ENCODE measurements at places on chromosomes 1 and 21. TPM values are rescaled to one million over a fixed set of nuclear protein-coding genes. Genes with fewer than 3 reads are reported as not detected.

DNA sequence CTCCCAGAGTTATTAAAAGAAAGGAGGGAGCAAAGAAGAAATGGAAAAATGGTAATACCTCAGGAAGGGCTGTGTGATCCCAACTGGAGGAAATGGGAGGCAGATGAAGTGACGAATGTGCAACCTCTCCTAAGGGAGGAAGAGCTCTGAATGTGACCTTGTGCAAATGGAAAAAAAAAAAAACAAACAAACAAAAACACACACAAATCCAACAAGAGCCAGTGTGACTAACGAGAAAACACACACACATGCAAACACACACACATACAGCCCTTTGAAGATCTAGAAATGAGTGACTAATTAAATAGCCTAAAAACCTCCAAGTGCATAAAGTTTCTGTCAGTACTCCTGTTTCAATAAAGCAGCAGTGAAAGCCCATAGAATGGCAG lies 49.0 kb downstream of the CCN1 start:
- no peak for DNase-seq

GRCh38 chr1:52920791-52921291 lies 699 bp downstream of the ECHDC2 start:
- DNase-seq = no peak

DNA sequence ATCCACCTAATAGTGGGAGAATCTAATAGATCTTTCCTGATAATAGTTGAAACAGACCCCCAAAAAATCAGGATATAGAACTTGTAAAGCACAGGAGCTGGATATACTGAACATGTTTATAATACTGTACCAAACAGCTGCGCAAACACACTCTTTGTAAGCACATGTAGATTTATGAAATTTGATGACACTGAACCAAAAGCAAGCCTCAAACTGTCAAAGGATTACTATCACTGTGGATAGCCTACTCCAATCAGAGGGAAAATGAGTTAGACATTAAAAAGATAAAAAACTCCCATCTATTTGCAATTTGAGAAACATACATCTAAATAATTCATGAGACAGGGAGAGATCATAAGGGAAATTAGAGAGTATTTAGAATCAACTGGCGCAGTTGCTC lies 26.1 kb downstream of the RCAN3 start:
- no peak for DNase-seq

- DNase-seq = no peak
Measured at GRCh38 chr1:222790115-222790514, 24.7 kb upstream of the DISP1 start.

GRCh38 chr1:235866205-235866912 lies at the start of gene LYST:
TSS of gene LYST (minus strand) at chr1:235866906. CDS start at chr1:235830417, 36,489 bp downstream.
- no peak for DNase-seq

DNA sequence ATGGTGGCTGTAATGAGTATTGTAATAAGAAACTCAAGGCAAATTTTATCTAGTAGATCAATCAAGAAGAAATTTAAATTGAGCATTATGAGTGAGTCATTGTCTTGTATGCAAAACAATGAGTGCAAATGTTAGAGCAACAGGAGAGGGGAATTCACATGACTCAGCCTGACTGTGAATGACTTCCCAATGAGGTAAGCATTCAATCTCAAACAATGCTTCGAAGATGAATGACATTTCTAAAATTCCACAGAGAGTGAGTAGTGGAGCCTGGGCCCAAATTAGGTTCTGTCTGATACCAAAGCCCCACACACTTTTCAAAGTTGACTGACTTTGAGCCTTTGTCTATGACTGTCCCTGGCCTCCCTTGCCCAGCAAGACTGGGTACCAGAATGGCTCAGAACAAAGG lies 738.0 kb downstream of the PTPRU start:
- peak; percentile 99 for DNase-seq

SYT6 gene
- not detected for total RNA-seq

KCND3 gene
- under 0.01 TPM for total RNA-seq

- no peak for DNase-seq
Measured at GRCh38 chr1:90501281-90501680, 215.8 kb downstream of the BARHL2 start.

S100B gene
- not detected for total RNA-seq

DPT gene
- total RNA-seq = not detected

MROH9 gene
- not detected for total RNA-seq

DNA sequence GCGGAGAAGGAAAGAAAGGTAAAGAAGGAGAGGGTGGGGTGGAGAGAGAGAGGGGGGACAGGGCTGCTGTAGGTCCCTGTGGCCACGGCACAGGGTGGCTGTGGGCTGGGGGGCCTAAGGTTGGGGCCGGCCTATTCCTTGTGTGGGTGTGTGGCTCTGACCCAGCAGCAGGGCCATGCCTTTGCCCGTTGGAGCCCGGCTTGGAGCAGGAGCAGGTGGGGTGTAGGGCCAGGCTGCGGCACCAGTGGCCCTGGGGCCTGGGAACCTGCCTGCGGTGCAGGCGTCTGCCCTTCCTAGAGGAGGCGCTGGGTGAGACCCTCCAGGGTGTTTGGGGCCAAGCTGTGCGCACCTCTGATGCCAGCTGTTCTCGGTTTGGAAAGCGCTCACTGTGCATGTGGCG lies 19.7 kb upstream of the SUMO3 start:
- no peak for DNase-seq

PCNT gene
- 21.6 TPM for total RNA-seq

KLHDC8A gene
- 16.5 TPM for total RNA-seq

DNA sequence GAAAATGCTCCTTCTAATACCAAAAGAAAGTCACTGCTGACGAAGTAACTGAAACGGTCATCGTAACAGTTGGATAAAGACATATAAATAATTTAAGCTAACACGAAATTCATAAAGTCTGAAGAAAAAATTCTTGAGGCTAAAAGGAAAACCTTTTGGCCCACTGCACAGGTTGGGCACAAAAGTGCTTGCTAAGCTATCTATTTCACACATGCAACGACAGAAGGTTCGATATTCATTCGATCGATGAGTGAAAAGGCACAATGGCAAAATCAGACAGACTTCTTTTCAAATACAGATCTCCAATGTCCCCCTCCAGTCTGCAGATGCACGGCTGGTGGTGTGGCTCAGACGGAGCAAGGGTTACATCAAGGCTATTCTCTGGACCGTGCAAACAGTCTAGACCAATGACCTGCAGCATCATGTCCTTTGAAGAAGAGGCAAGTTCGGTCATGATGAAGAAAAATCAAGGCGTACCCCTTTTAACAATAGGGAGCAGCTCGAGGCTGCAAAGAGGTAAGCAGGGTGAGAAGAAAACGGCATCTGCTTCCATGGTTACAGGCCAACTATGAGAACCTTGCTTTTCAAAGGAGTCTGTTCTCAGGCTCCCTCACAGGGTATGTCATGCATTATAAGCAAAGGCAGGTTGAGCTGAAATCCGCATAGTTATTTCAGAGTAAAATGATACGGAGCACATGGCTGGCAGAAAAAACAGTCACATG lies 579.6 kb downstream of the USP25 start:
- no peak for DNase-seq

- no peak for DNase-seq
Measured at GRCh38 chr1:51284487-51284954, 45.8 kb downstream of the TTC39A start.

Measured in kidney epithelial cell (primary cell).